ENCODE measurements at places on chromosomes 6 and 20.

DNA sequence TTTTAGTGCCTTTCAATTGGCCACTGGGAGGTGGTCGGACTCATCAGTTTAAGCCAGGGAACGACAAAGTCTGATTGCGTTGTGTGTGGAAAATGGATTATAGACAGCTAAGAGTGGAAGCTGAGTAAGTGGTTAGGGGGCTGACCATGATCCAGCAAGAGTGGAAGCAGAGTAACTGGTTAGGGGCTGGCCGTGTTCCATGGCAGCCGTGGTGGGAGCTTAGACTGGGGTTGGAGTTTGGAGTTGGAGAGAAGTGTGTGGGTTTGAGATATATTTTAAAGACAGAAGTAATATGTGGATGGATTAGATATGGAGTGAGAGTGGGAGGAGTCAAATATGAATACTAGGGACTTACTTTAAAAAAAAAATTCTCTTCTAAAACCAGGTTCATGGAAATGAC lies 41.7 kb downstream of the LRRN4 start:
- no peak for DNase-seq

DNA sequence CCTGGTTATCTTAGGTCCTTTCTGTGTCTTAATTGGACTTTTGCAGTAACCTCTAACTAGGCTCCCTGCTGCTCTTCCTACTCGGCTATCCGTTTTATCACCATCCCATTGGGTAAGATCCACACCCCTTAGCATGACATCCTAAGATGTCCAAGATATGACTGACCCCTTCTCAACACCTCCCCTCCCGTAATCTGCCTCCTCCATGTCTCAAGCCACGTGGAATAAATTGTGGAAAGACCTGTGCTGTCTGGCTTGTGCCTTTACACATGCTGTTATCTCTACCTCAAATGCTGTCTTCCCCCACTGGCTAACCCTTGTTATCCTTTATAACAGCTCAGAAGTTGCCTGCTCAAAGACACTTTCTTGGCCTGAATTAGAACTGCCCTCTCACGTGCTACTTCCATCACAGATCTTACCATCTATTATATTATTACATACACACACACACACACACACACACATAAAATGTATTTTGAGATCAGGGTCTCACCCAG lies 26.5 kb downstream of the EIF2S2 start:
- no peak for DNase-seq

DNA sequence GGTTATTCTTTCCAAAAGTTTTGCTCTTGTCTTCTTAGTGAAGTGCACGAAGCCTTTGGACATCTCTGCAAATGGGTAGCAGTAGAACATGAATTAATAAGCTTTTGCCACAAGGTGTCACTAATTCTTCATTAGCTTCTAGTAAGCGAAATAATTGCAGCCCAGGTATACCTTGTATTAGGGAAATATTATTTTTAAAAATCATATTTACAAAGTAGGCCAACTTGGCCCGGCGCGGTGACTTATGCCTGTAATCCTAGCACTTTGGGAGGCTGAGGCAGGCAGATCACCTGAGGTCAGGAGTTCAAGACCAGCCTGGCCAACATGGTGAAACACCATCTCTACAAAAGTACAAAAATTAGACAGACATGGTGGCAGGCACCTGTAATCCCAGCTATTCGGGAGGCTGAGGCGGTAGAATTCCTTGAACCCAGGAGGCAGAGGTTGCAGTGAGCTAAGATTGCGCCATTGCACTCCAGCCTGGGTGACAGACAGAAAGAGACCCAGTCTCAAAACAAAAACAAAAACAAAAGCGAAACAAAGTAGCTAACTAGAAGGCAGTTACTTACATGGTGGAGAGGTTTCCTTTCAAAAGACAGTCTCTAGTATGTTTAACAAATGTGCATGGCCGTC lies 8.8 kb upstream of the RSPH3 start:
- DNase-seq, result no peak

GRCh38 chr6:138107752-138108592 lies 753 bp upstream of the PERP start:
- peak; percentile 67 for DNase-seq

GRCh38 chr6:3808759-3809514 lies 40.2 kb upstream of the FAM50B start:
- DNase-seq, result no peak
